ENCODE measurements at places on chromosomes 4 and X.

- no peak for DNase-seq
These were observed 20.3 kb downstream of the RUFY3 start for GRCh38 chr4:70741867-70742658.

DNA sequence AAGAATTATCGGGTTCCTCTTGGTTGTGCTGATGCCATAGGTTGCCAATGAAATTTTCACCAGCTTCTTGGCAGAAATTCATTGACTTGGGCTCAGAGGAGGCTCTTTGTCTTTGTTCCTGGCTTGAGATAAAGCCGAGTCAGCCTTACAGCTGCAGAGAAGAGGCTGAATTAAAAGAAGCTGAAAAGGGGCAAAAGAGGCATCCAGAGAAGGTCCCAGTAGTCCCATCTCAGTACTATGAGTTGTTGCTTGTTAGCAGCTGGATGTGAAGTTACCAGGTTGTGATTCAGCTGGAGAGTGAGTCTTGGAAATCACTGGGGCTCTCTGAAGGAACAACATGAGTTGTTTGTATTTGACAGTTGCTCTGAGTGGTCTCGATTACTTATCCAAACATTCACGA is 59.7 kb downstream of the SMAD1 start:
- no peak for DNase-seq

DNA sequence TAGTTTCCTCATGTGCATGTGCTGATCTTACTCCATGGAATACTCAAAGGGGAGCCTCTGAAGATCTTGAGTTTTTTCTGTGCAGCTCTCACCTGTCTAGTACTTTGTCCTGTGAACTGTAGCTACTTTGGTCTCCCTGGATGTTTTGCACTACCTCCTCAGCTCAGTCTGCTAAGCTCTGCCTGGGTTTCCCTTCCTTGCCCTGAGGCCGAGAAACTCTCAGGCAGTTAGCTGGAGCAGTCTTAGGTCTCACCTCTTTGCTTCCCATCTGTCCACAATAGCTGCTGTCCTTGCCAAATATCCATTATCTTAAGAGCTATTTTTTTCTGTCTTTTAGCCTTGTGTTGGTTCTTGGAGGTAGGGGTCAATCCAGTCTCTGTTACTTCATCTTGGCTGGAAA is 11.6 kb downstream of the THAP6 start:
- DNase-seq: no peak

DNA sequence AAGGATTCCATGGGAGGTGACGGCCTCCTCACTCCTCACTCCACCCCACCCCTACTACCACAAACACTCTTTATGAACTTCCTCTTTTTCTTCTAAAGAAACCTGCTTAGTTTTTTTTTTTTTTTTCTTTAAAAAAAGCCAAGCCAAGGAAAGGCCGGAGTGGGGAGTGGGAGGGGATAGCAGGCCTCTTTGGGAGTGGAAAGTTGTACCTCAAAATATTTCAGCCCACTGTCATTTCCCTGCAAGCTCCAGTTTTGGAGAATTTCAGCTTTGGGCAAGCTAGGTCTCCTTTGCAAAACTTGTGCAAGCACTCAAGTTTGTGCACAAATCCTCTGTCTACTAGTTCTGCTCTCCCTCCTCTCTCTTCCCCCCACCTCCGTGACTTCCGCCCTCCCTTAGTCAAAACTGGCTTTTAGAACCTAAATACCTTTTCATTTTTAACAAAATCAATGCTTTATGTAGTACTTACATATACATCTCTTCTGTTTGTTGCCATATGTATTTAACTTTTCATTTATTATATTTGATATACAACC is 512 bp upstream of the ANTXR2 start:
- DNase-seq: no peak

- no peak for DNase-seq
These were observed 14.7 kb upstream of the EPGN start for GRCh38 chr4:74293558-74293957.

GRCh38 chr4:149746276-149746675 is 69.4 kb downstream of the IQCM start:
- DNase-seq: no peak

DNA sequence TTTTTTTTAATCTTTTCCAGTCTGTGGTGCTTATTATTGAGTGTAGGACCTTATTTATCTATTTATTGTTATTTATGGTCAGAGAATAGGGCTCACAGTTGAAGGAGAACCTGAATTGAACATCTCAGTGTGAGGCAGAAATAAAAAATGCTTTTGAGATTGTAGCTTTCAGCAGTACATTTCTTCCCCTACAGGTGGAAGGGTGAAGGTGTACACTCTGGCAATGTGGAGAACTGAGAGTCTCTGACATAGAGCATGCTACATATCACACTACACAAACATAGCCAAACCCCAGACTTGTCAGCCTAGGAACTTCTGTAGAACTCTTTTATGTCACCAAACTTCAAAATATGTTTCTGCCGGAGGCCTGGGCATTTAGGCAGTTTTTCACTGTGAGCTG is 140.2 kb downstream of the STIM2 start:
- DNase-seq: peak; percentile 13

DNA sequence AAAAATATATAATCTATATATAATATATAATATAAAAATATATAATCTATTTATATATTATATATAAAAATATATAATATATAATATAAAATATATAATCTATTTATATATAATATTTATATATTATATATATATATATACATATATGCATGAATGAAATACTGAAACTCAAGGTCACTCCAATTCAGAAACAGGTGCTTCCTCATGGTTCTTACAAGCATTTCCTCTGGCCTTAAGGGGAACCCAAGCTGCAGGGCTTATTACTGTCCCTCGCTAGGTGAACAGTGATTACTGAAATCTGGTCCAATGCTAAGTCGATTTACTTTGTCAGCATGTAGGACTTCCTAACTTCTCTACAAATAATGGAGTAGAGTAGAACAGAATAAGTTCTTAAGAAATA is 174.3 kb downstream of the GPM6A start:
- no peak for DNase-seq

GRCh38 chr4:94970650-94971049 is 212.9 kb downstream of the BMPR1B start:
- DNase-seq: no peak

GRCh38 chrX:53438832-53439230 is 4.7 kb upstream of the HSD17B10 start:
- DNase-seq: no peak

GRCh38 chrX:26918631-26919030 is 544.5 kb downstream of the PPP4R3C start:
- peak; percentile 21 for DNase-seq

- DNase-seq: no peak
These were observed 389.9 kb downstream of the PACRGL start for GRCh38 chr4:21090094-21090666.

DNA sequence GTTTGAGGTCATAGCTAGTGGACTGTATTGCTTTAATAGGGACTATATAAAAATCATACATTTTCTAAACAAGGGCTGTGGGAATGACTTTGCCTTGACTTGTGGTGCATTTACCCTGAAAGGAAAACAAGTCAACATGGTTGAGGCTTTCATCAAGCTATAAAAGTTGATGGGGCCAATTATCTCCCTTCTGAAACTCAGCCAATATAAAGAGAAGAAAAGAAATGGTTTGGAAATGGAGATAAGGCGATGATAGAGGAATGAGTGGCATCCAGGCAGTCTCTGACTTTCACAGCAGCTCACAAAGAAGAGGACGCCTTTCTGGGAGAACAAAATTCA is 118.7 kb downstream of the SMARCA1 start:
- peak; percentile 12 for DNase-seq

- no peak for DNase-seq
These were observed 1743.9 kb downstream of the RPA4 start for GRCh38 chrX:98627645-98628044.

DNA sequence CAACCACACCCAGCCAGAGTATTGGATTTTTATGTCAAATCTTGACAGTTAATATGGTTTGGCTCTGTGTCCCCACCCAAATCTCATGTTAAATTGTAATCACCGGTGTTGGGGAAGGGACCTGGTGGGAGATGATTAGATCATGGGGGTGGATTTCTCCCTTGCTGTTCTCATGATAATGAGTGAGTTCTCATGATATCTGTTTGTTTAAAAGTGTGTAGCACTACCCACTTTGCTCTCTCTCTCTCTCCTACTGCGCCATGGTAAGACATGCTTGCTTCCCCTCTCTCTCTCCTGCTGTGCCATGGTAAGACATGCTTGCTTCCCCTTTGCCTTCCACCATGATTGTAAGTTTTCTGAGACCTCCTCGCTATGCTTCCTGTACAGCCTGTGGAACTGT is 86.9 kb upstream of the COX18 start:
- DNase-seq: no peak

DNA sequence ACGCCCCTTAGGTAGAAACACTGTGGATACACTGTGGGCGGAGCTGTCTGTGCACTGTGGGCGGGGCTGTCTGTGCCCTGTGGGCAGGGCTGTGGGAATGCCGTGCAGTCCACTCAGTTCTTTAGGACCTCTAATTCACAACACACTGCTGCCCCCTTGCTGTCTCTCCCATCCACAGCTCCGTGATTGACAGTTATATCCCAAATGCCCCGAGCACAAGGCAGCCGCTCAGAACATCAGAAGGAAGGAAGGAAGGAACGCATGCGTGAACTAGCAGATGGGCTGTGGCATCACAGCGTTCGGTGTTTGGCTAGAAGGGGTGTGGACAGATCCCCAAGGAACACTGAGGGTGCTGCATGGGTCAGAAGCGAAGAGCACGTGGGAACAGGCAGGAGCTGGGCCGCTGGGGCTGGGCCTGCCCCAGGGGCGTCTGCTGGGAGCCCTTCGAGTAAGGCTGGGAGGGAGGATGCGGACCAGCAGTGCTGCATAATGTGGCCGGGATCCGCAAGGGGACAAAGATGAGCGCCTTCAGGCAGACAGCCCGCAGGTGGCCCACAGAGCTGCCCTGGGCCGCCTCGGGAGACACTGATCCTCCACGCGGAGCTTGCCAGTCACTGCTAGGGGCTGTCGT is 29.8 kb downstream of the ACOX3 start:
- DNase-seq: peak; percentile 89

- DNase-seq: no peak
These were observed 150.2 kb downstream of the C4orf33 start for GRCh38 chr4:129246145-129246544.

GRCh38 chr4:164866817-164867490 is 10.0 kb upstream of the APELA start:
- DNase-seq: no peak

DNA sequence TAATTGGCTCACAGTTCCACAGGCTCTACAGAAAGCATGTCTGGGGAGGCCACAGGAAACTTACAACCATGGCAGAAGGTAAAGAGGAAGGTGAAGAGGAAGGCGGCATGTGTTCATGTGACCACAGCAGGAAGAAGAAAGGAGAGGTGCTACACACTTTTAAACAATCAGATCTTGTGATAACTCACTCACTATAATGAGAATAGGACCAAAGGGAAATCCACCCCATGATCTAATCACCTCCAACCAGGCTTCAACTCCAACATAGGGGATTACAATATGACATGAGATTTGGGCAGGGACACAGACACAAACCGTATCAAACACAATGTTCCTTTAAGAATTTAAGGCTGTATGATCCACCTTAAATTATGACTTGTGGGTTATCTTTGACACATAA is 10.5 kb upstream of the PGM2 start:
- no peak for DNase-seq

GRCh38 chrX:39560271-39560670 is 537.5 kb downstream of the BCOR start:
- no peak for DNase-seq

DNA sequence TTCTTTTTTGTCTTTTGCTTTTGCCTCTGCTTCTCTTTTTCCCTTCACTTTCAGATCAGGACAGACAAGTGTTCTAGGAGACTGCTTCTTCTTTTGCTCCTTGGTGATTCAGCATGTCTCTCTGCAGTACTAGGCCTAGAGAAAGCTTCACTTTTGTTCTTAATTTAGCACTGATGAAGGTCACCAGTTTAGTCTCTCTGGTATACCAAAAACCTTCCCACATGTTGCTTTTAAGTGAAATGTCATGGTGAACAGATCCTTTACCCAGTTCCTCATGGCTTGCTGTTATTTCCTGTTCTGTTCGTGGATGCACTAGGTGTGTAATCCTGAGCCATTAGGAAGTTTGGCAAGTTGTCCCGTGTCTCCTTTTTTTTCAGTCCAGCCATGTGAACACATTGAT is 53.3 kb downstream of the NBDY start:
- DNase-seq: no peak

DNA sequence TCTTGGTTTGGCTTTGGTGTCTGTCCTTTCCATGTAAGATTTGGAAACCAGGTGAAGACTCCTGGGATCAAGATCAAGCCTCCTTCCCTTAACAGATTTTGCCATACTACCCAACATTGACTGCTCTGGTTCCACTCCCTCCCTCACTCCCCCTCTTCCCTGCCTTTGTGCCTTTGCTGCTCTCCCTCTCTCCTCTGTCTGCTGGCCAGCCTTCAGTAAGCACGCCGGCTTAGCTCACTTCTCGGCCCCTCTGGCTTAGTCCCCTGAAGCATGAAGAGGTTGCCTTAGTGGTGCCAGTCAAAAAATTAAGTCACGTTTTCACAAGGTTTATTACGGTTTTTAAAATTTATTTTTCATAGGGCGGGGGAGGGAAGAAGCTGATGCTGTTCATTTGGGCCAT is 6.0 kb downstream of the GRIA3 start:
- DNase-seq: no peak

- DNase-seq: no peak
These were observed 96.5 kb upstream of the KLF3 start for GRCh38 chr4:38567457-38567856.

GRCh38 chr4:124262211-124263179 is 450.0 kb downstream of the ANKRD50 start:
- peak; percentile 74 for DNase-seq

DNA sequence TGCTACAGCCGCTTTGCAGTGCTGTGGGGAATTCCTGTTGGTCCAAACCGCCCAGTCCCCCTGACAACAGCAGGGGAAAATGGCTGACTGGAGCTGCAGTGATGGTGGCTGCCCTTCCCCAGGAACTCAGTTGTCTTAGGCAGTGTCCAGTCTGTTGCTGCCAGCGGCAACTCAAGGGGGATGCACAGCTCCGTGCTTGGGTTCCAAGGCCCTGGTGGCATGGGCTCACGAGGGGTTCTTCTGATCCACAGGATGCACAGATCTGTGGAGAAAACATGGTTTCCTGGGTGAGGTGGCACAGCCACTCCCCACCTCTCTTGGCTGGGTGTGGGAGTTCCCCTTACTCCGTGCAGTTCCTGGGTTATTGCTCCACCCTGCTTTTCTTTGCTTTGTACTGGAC is 261.2 kb downstream of the TLL1 start:
- no peak for DNase-seq

- no peak for DNase-seq
These were observed 208.1 kb upstream of the TET2 start for GRCh38 chr4:104938624-104939023.

DNA sequence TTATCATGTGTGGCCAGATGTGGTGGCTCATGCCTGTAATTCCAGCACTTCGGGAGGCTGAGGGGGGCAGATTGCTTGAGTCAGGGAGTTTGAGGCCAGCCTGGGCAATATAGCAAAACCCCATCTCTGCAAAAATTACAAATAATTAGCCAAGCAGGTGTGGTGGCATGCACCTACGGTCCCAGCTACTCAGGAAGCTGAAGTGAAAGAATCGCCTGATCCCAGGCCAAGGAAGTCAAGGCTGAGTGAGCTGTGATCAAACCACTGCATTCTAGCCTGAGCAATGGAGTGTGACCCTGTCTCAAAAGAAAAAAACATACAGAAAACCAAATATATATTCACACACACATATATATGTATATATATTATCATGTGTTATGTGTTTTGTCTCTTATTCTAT is 15.0 kb downstream of the APELA start:
- DNase-seq: no peak

- no peak for DNase-seq
These were observed 54.4 kb upstream of the GPR174 start for GRCh38 chrX:79089896-79090584.
